ENCODE measurements at places on chromosomes 16 and 17.

- H3K36me3 ChIP-seq, result no peaks in the 10 kb centered on the region
- DNase-seq, result no peak
- H3K27me3 ChIP-seq, result no peaks in the 10 kb centered on the region
Observed at GRCh38 chr17:33375103-33375502, 82.0 kb upstream of the ASIC2 start.

DNA sequence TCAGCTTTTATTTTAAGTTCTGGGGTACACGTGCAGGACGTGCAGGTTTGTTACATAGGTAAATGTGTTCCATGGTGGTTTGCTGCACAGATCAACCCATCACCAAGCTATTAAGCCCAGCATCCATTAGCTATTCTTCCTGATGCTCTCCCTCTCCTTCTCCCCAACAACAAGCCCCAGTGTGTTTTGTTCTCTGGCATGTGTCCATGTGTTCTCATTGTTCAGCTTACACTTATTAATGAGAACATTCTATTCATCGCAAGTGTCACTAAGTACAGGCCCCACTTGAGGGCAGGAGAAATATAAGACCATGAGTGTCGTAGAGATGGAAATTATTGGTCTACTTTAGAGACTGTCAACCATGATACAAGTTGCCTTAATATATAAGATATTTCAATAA is 615.1 kb downstream of the CDH8 start:
- H3K36me3 ChIP-seq, result no peaks in the 10 kb centered on the region
- DNase-seq, result no peak
- no peaks in the 10 kb centered on the region for H3K27me3 ChIP-seq
- no peak overlapping the region for H3K27ac ChIP-seq
- H3K4me3 ChIP-seq, result no peak overlapping the region

DNA sequence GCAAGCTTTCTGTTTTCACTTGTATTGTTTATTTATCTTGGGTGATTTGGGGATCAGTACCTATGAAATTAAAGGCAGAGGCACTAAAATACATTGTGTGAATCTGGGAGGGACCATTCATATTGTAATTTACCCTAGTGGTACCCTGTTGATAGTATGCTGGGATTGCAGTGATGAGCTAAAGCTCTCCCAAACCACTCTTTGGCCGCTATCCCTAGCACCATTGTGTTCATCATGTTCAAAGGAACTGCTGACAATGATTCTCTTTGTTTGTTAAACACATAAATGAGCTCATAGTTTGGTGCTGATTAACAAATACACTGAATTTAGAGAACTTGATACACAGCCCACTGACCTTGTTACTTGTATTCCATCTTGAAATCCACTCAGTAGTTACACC is 1469.8 kb downstream of the CDH11 start:
- DNase-seq, result no peak
- H3K27ac ChIP-seq, result no peak overlapping the region
- H3K4me1 ChIP-seq, result no peaks in the 10 kb centered on the region
- H3K27me3 ChIP-seq, result no peaks in the 10 kb centered on the region
- no peak overlapping the region for H3K4me3 ChIP-seq

DNA sequence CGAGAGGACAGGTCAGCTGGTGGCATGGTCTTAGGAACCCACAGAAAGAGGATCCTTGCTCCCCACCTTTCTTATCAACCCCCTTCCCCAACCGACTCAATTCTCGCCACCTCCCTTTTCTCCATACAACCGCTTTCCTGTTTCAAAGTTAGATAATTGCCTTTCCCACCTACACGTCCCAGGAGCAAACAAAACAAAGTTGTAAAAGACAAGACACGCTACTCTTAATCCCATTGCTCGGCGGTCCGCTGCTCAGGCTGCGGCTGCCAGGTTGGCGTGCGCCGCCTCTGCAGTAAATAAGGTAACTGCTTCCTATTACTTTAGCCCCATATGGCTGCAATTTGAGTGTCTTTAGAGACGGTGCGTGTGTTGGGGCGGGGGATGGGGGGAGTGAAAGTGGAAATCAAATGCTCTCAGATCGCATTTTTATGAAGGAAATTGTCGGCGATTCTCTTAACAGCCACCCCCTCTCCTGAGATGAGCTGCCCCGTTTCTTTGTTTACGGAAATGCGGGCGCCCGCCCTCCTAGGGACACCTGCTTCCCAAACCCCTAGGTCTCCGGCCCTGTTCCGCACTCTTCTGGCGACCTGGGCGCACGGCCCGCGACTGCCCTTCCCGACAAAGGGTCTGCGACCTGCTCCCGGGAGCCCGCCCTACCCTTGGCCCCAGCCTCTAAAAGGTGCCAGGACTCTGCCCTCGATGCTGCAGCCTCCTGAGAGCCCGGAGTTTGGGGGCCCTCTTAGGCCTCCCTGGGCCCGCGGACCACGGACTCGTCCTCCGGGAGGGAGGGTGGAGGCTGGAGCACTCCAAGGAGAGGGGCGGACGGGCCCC is 3.7 kb upstream of the CBX8 start:
- peak; percentile 56 for DNase-seq
- peaks cover 21% of the 10 kb centered on the region for H3K36me3 ChIP-seq
- peak overlapping the region; percentile 58 for H3K4me3 ChIP-seq
- peaks cover 58% of the 10 kb centered on the region for H3K4me1 ChIP-seq
- peak overlapping the region; percentile 87 for H3K27ac ChIP-seq
- peaks cover 97% of the 10 kb centered on the region for H3K27me3 ChIP-seq

DNA sequence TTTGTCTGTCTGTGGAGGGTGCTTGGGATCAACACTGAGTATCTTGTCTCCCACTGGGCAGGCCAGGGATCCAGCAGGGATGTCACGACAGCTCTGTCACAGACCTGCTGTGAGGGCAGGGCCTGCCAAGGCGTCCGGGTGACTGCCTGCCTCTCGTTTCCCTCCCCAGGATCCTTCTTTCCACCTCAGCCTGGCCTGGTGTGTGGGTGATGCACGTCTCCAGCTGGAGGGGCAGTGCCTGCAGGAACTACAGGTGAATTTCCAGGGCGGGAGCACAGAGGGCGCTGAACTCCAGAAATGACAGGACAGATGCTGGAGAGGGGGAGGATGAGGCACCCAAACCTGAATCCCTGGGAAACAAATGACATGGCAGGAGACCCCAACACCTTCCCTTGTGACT is 6.8 kb upstream of the MMP15 start:
- no peak for DNase-seq
- H3K36me3 ChIP-seq, result peaks cover 4% of the 10 kb centered on the region
- peaks cover 11% of the 10 kb centered on the region for H3K4me1 ChIP-seq
- H3K27me3 ChIP-seq, result peaks cover 1% of the 10 kb centered on the region
- no peak overlapping the region for H3K27ac ChIP-seq
- no peak overlapping the region for H3K4me3 ChIP-seq

GRCh38 chr16:25161753-25162367 is 50.3 kb downstream of the LCMT1 start:
- H3K4me3 ChIP-seq, result no peak overlapping the region
- peaks cover 6% of the 10 kb centered on the region for H3K4me1 ChIP-seq
- peaks cover 28% of the 10 kb centered on the region for H3K36me3 ChIP-seq
- no peaks in the 10 kb centered on the region for H3K27me3 ChIP-seq

- H3K36me3 ChIP-seq, result peaks cover 61% of the 10 kb centered on the region
- H3K27ac ChIP-seq, result no peak overlapping the region
- DNase-seq, result no peak
- H3K4me1 ChIP-seq, result peaks cover 28% of the 10 kb centered on the region
Observed at GRCh38 chr17:59696682-59697277, 10.4 kb downstream of the PTRH2 start.

DNA sequence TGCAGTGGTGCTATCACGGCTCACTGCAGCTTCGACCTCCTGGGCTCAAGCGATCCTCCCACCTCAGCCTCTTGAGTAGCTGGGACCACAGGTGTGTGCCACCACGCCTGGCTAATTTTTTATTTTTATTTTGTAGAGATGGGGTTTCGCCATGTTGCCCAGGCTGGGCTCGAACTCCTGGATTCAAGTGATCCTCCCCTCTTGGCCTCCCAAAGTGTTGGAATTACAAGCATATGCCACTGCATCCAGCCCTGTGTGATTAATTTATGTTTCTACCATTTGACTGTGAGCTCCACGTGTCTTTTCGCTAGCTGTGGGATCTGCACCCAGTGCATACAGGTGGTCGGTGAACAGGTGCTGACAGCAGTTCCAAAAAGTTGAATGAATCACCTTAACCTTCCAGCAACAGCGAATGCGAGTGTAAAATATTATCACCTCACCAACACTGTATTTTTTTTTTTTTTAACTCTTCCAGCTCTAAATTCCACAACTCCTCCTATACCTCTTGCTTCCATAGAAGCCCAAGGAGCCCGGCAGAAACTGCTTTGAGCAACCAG is 484 bp upstream of the NUDT7 start:
- H3K4me3 ChIP-seq, result peak overlapping the region; percentile 76
- H3K27me3 ChIP-seq, result no peaks in the 10 kb centered on the region
- DNase-seq, result no peak
- peak overlapping the region; percentile 80 for H3K27ac ChIP-seq
- peaks cover 5% of the 10 kb centered on the region for H3K36me3 ChIP-seq

GRCh38 chr16:81810894-81811538 is 31.9 kb downstream of the PLCG2 start:
- no peak overlapping the region for H3K4me3 ChIP-seq
- H3K36me3 ChIP-seq, result no peaks in the 10 kb centered on the region
- H3K27ac ChIP-seq, result peak overlapping the region; percentile 63
- peaks cover 21% of the 10 kb centered on the region for H3K27me3 ChIP-seq
- no peak for DNase-seq

DNA sequence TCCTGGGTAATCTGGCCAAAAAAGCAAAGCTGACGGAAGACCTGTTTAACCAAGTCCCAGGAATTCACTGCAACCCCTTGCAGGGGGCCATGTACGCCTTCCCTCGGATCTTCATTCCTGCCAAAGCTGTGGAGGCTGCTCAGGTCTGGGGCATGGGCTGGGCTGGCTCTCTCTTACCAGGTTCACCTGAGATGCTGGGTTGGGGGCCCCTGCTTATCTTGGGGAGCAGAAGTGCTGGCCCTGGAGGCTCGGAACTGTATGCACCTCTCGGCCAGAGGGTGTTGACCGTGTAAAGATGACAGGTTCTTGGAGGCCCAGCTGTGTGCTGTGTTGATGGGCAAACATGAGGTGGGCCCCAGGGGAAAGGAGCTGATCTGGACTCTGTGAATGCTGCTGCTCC is 40.2 kb downstream of the GPT2 start:
- no peak for DNase-seq
- no peak overlapping the region for H3K4me3 ChIP-seq
- H3K27me3 ChIP-seq, result no peaks in the 10 kb centered on the region
- H3K27ac ChIP-seq, result no peak overlapping the region
- no peaks in the 10 kb centered on the region for H3K4me1 ChIP-seq

DNA sequence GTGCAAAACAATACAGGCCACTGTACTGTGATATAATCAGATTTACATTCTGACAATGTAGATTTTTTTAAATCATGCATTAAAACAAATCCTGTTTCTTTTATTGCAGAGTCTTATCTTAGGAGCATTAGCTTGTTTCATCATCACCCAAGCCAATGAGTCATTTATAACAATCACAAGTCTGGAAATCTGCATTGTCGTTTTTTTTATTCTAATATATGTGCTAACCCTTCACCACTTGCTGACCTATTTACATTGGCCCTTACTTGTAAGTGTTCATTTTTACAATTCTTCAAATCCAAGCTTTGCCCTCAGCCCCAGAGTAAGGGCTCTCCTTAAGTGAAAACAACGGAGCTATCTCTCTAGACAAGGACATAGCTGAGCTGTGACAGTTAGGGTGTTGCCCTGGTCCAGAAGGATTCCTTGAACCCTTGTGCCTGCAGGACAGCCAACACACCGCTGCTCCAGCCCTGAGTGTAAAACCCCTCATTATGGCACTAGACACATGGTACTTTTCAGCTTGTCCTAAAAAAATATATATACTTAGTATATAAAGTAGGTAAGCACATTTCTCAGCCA is 3.7 kb downstream of the CMTM1 start:
- DNase-seq, result no peak
- no peaks in the 10 kb centered on the region for H3K27me3 ChIP-seq
- H3K4me1 ChIP-seq, result peaks cover 4% of the 10 kb centered on the region
- peaks cover 49% of the 10 kb centered on the region for H3K36me3 ChIP-seq

GRCh38 chr17:47257651-47258339 is 4.2 kb downstream of the ITGB3 start:
- no peak overlapping the region for H3K4me3 ChIP-seq
- H3K36me3 ChIP-seq, result no peaks in the 10 kb centered on the region
- peaks cover 35% of the 10 kb centered on the region for H3K4me1 ChIP-seq
- no peak for DNase-seq
- no peak overlapping the region for H3K27ac ChIP-seq
